ENCODE measurements at places on chromosomes 7 and 10.
A peak's percentile ranks its signal among the peaks of the same experiment; 100 is the strongest.

DNA sequence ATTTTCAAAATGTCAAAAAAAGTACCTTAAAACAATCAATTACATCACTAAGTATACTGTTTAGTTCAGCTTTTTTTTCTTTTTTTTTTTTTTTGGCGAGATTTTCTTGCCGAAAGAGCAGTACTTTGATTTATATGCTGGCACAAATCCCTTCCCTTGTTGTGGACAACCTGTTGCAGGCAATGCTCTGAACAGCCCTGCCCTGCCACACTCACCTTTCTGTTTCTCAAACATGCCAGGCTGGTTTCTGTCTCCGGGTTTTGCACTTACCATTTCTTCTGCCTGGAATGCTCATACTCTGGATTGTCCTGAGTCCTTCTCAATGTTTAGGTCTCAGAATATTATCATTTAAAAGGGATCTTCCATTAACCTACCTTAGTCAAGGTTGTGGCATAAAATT lies 80.4 kb upstream of the JAZF1 start:
- DNase-seq, result no peak

- no peak for DNase-seq
These were observed 382.6 kb upstream of the SHH start for GRCh38 chr7:156194813-156195212.

- DNase-seq, result no peak
These were observed 951.0 kb downstream of the LRMDA start for GRCh38 chr10:76382381-76382851.

DNA sequence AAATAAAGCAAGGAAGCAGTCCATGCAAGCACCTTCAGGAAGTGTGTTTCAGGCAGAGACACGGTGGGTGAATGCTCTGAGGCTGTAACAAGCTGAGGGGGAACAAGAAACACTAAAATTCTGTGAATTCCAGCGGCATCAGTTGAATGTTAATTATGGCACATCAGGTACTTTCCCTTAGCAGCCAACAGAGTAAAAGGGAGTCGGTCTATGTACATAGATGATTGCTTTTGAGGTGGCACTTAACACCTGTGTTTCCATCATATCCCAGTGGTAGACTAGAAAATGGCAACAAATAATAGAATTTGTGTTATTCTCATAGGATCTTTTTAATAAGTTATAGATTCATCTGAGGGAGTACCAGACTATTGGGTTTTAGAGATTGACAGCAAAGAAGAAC lies 481.0 kb upstream of the KLF6 start:
- DNase-seq, result no peak

DNA sequence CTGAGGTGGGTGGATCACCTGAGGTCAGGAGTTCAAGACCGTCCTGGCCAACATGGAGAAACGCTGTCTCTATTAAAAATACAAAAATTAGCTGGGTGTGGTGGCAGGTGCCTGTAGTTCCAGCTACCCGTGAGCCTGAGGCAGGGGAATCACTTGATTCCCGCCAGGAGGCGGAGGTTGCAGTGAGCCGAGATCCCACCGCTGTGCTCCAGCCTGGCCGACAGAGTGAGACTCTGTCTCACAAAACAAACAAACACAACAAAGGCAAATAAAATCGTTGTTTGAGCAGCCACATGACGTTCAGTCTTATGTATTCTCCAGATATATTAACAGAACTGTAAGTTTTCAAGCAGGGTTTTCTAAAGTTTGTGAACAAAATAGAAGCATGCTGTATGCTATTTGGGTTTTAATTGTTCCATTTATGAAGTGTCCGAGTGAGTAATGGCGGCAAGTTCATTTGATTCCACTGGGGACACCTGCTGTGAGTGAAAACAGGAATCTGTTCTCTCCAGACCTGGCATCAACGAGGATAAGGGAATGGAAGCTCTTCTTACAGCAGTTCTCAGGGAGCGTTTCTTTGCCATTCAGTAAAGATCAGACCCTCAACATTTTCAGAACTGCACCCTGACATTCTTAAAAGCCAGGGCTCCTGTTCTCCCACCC lies 122.5 kb upstream of the PITRM1 start:
- no peak for DNase-seq

DNA sequence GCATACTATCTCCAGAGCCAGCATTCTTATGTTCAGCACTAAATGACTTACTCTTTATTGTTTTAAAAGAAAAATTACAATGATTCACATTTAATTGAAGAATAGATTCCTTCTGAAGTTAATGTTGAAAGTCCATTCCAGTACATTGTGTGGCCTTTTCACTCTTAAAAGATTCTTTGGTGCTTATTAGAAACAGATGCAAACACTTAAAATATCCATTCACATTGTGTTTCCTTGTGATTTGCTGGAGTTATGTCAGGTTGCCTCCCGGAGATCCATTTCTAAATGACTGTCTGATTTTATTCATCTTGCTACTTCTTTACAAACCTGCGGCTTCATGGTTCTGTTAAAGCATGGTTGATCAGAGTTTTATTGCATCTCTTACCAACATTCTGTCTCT lies 152.8 kb downstream of the FOXP2 start:
- no peak for DNase-seq

DNA sequence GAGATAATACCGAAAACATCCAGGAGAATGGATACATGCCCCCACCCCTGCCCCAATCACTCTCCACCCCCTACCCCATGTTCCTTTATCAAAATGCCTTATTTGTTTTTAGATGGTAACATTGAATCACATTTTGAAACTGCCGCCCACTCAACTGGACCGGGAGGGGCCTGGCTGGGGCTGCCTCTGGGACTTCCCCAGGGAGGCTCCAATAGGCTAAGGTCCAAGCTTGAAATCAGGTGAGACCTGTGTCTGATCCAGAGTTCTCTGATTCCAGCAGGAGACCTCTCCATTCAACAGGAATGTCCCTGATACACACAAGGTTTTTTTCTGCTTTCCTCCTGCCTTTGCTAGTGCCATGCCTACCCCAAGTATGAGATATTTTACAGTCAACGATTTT lies 43.8 kb upstream of the ACSL5 start:
- no peak for DNase-seq

DNA sequence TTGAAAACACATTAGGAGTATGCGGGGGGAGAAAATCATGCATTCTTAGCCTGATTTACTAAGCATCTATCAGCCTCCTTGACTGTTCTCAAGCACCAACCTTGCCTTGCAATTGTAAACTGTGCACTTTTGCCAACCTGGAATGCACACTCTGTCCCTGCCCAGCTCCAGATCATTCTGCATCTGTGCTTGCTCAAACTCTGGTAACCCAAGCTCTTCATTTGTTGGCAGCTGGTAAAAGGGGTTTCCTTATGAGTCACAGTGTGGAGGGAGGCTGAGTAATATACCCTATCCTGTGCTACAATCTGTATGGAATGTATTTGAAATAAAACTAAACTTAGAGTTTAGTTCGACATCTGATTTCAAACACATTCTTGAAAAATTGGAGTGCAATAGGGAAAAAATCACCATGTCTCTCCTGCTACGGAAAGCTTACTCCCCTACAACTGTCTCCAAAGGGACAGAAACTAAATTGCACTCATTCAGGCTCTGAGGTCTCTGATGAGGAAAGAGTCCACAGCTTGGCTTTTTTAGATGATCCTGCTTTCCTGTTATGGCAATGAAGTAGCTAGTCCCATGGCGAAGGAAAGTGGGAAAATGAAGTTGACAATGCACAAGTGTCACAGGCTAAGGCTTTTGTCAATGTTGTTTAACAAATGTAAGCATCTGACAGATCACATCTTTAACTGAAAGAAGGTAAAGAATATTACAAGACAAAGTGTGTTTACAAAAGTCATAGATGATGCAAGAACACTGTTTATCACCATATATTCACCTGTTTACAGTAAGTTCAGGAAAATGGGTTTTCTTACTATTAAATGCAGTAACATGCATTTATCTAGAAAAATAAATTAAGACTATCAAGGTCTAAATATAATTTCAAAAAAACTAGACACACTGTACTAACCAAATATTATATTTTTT lies 61.9 kb downstream of the TES start:
- no peak for DNase-seq

- DNase-seq, result no peak
These were observed 735.1 kb upstream of the SORCS1 start for GRCh38 chr10:107899502-107900062.

- DNase-seq, result no peak
These were observed 233.8 kb downstream of the C7orf25 start for GRCh38 chr7:42677751-42678699.

DNA sequence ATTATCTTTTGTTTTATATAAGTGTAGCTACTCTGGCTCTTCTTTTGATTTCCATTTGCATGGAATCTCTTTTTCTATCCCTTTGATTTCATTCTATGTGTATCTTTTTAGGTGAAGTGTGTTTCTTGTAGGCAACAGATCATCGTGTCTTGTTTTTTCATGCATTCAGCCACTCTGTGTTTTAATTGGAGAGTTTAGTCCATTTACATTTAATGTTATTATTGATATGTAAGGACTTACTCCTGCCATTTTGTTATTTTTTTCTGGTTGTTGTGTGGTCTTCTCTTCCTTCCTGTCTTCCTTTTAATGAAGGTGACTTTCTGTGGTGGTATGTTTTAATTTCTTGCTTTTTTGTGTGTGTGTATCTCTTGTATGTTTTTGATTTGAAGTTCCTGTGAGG lies 81.6 kb downstream of the BBS9 start:
- DNase-seq, result no peak

DNA sequence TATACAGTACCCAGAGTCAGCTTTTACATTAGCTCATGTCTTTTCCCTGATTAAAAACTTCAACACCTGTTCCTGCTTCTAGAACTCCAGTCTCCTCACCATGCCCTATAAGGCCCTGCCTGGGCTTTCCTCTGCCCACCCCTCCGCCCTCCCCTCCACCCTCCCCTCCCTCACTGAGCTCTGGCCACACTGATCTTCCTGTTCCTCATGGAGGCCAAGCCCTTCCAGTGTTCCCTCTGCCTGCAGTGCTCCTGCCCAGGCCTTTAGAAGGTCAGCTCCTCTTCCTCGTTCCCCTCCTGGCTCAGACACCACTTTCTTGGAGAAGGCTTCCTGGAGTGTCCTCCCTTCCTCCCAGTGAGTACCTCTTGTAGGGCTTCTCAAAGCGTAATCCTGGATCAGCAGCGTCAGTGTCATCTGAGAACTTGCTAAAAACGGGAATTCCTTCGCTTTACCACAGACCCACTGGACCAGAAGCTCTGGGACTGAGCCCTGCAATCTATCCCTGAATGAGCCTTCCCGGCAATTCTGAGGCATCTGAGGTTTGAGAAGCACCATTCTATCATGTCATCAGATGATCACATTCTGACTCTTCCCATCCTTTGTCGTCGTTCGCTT lies 3.7 kb downstream of the PDZD7 start:
- no peak for DNase-seq

- DNase-seq, result no peak
These were observed 188.7 kb downstream of the PPP1R9A start for GRCh38 chr7:95095966-95096540.

DNA sequence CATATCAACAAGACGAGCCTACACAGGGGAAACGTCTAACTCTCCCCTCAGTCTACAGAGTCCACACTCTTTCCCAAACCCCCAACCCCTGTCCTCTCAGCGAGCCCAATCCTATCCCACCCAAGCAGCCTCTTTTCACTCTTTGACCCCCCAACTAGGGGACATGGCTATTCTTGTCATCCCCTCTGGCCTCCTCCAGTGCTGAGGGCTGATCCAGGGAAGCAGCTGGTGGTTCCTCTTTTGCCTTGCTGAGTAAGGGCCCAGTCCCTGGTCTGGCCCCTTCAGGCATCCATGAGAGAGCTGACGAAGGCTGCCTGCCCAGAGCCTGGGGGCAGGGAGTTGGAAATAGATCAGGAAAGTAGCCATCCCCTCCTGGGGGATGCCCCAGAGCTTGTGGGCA lies 6.4 kb downstream of the NOBOX start:
- no peak for DNase-seq

DNA sequence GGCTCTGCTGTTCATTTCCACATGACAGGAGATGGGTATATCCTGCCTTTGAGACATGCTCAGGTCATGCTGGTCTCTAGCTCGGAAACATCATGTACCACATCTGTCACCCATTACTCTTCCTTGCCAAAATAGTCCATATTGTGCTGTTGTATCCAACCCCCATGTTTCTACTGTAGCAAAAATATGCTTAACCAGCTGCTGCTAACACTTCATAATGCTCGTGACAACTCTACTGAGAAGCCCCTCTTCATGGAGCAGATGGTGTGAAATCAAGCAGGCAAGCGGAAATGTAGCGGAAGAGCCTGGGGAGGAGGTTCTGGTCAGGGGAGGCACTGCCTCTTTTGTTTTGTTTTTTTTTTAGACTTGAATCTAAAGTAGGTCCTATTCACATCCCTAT lies 82.9 kb downstream of the NPY start:
- peak; percentile 99 for DNase-seq

DNA sequence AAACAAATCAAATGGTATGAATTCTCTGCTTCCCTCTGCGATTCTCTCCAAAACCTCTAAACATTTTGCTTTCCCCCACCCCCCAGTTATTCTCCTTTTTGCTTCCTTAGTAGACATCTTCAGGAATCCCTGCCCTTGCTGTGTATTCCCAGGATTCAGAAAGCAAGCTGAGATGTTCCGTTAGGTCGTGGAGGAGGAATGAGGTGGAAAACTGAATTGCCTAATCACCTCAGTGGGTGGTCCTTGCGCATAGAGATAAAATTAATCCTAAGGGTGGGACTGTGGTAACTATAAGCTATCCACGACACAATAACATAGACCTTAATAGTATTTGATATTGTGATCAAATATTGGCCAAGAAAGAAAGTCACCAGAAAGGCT lies 49.1 kb upstream of the SEMA3C start:
- DNase-seq, result no peak

DNA sequence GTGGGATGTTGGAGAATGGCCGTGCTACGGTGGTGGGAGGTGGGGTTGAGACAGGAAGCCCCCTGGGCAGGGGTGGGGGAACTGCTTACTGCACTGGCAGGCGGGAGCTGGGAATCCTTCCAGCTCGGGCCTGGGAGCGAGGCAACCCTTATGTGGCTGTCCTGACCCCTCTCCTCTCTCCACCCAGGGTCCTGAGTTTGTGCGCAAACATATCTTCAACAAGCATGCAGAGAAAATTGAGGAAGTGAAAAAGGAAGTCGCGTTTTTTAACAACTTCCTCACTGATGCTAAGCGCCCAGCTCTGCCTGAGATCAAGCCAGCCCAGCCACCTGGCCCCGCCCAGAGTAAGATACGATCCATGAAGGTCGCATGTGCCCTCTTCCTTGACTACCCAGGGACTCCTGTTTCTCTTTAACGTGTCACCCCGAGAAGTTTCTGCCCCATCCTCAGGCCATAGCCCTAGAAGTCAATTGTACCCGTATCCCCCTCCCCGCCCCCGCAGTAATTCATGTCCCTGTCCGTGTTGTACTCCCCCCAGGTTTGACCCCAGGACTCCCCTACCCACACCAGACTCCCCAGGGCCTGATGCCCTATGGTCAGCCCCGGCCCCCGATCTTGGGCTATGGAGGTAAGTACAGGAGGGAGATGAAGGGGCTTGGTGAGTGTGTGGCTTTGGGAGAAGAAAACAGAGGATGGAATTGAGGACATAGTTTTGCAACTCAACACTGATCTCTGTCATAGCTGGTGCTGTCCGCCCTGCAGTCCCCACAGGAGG lies 1.8 kb downstream of the UFSP1 start:
- DNase-seq, result no peak

All from NCI-H1694 treated with DMSO at 0.1 percent for 48 hours (cell line).